Fibroblast of skin of left quadriceps (primary cell): ENCODE measurements at places on chromosomes 16 and 17.

DNA sequence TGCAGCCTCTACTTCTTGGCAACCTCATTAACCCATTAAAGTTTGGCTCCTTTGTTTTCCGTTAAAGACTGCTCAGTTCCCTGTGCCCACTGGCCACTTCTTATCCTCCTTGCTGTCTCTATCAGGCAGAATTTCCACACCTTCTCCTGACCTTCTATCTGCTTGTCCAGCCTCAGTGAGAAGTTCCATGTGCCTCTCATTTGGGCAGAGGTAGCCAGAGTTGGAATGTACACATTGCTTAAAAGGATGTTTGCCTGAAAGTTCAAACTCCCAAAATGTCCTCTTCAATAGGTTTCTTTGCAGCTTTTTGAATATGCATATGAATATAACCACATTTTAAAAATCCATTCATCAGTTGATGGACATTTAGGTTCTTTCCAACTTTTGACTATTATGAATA is 47.0 kb downstream of the HSD17B2 start:
- DNase-seq, result no peak

DNA sequence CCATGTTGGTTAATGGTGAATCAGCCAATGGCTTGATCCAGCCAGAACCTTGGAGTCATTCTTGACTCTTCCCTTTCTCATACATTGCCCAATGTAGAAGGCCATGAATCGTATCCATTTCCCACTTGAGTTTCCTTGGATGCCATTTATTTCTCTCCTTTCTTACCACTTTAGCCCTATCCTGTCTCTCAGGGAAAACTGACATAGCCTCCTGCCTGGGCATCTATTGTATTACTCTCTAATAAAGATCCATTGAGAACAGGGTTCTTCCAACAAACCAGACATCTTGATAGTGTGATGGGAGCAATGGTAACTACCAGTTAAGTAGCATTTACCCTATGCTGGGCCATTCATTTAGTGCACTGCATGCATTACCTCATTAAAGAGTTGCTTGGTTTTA is 104.2 kb upstream of the CDH11 start:
- DNase-seq, result no peak

DNA sequence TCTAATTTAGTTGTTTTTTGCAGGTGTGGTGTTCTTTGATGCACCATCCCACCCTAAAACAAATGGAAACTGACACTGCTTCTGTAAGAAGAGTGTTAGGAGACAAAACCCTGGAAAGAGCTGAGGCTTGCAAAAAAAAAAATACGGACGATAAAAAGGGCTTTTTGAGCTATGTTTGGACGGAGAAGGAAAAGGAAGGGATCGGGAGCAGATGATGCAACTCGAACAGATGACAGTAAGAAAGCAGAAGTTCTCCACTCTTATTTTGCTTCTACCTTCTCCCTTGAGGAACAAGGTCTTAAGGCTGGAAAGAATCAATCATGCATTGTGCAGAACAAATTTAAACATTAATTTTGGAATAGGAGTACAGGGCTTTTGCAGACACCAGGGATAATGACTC is 136.7 kb downstream of the MAF start:
- DNase-seq, result no peak

GRCh38 chr17:61456688-61457225 is 4.5 kb downstream of the TBX4 start:
- no peak for DNase-seq

DNA sequence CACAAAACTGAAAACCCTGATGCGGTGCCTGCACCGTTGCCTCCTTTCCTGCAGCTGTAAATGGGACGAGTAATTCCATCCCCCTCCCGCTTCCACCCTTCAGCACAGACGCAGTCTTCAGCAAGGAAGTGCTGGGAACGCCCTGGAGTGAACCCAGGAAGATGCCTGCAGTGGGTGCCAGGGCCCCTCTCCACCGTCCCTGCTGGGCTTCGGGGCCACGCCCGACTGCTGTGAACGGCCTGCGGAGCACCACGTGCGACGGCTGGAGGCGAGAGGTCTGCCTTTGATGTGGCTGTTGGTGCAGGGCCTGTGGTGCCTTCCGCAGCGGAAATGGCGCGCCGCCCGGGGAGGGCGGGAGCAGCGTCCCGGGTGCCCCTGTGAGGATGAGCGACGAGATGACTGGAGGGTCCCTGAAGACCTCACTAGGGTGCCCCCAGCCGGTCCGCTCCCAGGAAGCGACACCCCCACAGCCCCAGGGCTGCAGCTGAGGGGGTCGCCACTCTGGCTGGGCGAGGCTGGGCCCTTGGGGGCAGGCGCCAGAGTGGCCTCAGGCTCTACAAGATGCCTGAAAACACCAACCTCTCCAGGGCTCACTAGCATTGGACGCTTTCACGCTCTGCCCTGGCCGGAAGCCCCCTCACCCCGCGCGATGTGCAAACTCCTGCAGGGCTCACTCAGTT is 749 bp upstream of the MC1R start:
- DNase-seq, result no peak

GRCh38 chr17:29982991-29983653 is 41.7 kb downstream of the EFCAB5 start:
- peak; percentile 15 for DNase-seq

DNA sequence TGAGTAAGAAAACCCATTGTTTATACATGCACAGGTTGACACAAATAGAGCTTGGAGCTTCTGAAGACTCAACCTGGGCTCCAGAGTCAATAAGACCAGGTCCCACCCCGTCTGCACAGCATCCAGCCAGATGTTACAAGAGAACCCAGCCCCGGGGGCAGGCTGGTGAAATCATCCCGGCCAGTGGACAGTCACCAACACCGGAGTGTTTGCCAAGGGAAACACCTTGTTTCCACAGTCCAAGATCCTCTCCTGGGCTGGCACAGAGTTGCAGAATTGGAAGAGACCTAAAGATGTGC is 90.3 kb downstream of the RAB11FIP4 start:
- no peak for DNase-seq

GRCh38 chr17:2947996-2948550 is 115.3 kb downstream of the OR1D5 start:
- no peak for DNase-seq

DNA sequence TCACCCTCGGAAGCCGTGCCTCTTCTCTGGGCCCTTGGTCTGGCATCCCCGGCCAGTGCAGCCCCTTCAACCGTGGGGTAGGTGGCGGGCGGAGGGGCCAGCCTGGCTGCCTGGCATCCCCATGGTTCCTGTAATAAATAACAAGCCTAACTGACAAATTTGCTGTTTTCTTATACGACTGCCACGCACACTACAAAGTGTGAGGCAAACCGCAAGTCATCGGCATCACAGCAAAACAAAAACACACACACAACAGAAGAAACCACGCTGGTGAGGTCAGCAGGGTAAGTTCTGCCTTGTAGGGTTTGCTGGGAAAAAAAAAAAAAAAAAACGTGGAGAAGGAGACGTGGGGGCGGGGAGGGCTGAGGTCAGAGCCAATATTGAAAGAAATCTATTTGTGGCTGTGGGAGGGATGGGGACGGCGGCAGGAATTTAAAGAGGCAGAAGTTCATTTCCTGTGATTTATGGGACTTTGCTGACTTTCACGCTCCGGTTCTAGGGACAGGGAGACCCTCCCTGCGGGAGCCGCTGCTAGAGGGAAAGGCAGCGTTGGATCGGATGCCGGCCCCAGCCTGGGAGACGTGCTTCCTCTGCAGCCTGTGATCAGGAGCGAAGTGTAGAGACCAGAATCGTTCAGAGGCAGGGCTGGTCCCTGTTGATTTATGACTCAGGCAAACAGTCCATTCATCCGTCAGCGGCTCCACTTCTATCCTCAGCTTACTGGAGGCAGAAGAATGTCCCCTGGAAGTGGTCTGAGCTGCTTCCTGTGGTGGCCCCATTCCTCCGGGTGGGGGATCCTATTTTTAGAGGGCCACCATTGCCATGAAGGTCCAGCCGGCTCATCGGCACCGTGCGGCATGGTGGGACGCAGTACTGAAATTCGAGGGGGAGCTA is 162.8 kb downstream of the FOXL1 start:
- DNase-seq, result no peak

GRCh38 chr16:11142261-11142630 is 113.8 kb downstream of the SOCS1 start:
- DNase-seq, result no peak

DNA sequence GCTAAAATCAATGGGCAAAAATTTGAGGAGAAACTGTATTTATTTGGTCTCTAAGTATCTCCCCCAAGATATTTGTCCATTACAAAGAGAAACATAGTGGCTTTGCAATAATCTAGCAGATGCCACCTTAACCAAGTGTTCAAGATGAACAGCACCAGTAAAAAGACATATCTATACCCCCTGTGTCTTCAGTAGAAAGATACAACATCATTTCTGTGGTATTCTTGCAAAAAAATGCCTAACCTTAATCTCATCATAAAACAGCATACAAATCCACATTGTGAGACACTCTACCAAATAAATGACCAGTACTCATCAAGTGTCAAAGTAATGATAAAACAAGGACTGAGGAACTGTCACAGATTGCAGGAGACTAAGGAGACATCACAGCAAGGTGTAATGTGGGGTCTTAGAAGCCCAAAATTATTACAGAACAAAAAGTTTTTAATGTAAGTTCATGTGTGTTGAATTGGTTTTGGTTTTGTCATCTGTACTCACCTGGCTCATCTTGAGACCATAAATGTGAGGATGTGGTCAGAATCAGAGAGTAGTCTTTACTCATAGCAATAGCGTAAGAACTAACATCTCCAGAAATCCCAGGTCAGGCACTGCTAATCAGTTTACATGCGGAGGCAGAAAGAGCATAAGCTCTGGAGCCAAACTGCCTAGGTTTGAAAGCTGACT is 77.2 kb downstream of the AATF start:
- no peak for DNase-seq

GRCh38 chr17:44749980-44750318 is 8.8 kb upstream of the ADAM11 start:
- DNase-seq, result no peak

DNA sequence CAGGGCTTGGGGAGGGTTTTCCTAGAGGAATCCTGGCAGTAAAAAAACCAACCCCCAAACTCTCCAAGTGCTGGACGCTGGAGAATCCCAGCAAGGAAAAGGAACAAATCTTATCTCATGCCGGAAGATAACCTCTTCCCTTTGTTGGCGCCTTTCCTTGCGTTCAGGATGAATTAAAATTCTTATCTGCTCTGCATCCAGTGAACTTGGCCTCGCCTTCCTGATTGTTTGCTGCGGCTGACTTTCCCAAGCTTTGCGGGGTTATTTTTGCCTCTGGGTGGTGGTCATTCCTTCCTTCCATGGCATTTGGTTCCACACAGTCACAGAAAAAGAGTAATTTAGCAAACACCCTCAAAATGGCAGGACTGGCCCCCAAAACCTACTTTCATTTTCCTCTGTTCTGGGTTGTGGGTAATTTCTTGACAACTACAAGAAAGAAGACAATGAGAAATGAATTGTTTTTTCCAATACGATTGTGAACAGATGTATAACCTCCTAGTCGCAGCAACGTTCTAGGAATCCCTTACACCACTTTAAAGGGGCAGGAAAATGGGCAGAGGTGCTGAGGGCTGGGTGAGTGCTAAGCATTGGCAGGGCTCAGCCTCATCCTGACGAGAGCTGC is 77.8 kb downstream of the MRC2 start:
- DNase-seq, result no peak

DNA sequence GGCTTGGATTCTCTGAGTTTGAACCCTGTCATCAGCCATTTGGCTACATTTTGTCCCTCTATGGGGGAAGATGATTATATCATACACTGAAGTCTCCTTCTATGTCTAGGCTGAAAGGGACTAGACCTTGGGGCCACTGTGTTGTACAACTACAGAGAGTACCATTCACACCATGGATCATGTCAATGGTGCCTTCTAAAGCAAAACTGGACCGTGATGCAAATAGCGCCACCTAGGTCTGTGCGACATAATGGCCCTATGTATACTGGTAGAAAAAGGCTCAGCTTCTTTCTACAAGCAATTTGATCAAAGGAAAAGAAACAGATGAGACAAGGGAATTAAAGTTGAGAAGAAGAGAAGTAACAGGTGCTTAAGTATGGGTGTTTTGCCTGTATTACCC is 100.7 kb downstream of the LYRM1 start:
- peak; percentile 0 for DNase-seq

GRCh38 chr17:9258115-9259015 is 237.1 kb downstream of the NTN1 start:
- DNase-seq, result no peak

DNA sequence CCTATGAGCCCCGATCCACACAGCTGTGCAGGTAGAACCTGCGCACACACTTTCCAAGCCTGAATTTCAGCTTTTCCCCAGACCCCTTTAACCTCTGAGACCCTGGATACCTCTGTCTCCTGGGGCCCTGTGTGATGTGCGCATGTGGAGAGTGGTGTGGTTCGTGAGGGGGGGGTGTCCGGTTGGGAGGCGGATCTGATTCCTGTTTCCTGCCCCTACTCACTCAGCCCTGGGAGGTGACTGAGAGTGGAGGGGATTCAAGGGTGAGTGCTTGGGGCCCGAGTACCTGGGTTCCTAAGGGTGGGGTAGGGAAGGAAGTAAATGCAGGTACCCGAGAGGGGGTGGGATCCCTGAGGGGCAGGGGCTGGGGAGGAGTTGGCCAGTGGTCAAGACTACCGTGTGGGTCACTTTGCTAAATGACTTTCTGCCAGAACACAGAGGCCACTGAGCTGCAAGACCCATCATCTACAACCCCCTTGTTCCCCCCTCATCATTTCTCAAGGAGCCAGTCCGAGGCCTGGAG is 621 bp downstream of the ARHGEF15 start:
- no peak for DNase-seq

- DNase-seq, result no peak
Observed at GRCh38 chr17:73639932-73640331, 4.3 kb downstream of the SDK2 start.

- no peak for DNase-seq
Observed at GRCh38 chr17:1091900-1092299, 87.9 kb downstream of the ABR start.

GRCh38 chr16:30892670-30893416 is 1.0 kb downstream of the BCL7C start:
- no peak for DNase-seq

DNA sequence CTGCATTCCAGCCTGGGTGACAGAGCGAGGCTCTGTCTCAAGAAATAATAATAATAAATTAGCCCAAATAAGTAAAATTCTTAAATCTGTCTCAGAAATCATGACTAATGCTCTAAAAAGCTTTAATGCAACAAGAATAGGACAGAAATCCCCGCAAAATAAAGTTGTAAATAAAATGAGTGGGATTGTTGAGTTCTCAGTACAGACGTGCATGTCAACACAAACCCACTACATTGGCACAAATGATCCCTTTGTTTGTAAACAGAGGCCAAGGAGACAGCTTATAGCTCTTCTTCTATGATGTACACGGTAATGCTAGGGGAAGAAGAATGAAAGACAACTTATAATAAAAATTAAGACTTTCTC is 6.0 kb downstream of the STAT5B start:
- no peak for DNase-seq

GRCh38 chr16:83661656-83662055 is 146.1 kb upstream of the HSBP1 start:
- DNase-seq, result no peak

DNA sequence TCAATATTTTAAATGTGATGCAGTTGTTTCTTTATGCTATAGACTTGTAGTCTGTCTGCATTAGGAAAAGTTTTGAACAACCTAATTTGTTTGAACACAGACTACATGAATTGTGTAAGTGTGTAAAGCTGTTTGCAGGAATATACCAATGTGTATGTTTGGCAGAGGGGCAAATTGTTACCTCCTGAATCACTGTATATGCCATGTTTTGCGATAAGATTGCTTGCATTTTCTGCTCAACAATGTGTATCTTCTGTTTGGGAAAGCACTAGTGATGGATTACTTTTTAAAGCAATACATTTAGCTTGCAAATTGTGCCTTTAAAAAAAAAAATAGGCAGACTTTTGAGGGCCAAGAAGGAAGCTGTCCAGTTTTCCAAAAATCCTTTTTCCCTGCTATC is 14.6 kb downstream of the RBBP6 start:
- DNase-seq, result no peak

- no peak for DNase-seq
Observed at GRCh38 chr17:20981046-20981920, 61.5 kb downstream of the USP22 start.
